GM19239 (cell line): ENCODE measurements at places on chromosomes 5 and 9.

GRCh38 chr9:114806526-114806900 lies 674 bp upstream of the TNFSF15 start:
- DNase-seq: no peak

GRCh38 chr5:158618256-158618655 lies 481.5 kb downstream of the EBF1 start:
- DNase-seq: no peak

GRCh38 chr9:38130724-38131123 lies 61.7 kb upstream of the SHB start:
- no peak for DNase-seq

GRCh38 chr9:14344941-14345353 lies 31.0 kb upstream of the NFIB start:
- DNase-seq: no peak

DNA sequence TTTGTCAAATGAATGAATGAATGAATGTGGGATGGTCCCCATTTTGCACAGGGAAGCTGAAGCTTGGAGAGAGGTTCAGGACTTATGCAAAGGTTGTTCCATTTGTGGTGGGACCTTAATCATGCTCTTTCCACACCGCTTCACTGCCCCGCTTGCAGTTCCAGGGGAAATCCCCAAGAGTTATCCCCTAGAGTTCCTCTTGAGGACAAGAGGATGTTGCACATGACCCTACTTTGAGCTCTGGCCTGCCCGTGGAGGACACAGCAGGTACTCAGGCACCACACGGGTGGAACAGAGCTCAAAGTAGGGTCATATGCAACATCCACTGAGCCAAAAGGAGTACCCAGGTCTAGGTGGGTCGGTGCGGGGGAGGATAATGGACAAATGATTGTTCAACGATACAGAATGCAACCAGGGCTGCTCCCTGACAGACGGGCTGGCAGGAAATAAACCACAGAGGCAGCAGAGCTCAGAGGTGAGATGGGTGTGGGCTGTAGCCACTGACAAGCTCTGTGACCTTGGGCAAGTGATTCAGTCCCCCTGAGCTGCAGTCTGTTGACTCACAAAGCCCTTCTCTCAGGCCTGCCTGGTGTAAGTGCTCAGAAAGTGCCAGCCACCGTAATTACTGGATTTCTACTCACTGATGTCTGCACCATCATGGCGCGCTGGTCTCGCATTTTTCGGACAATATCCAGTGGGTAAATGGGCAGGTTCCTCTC lies 60.3 kb upstream of the EPB41L4B start:
- peak; percentile 30 for DNase-seq

GRCh38 chr9:2726650-2727340 lies 9.5 kb downstream of the KCNV2 start:
- no peak for DNase-seq

DNA sequence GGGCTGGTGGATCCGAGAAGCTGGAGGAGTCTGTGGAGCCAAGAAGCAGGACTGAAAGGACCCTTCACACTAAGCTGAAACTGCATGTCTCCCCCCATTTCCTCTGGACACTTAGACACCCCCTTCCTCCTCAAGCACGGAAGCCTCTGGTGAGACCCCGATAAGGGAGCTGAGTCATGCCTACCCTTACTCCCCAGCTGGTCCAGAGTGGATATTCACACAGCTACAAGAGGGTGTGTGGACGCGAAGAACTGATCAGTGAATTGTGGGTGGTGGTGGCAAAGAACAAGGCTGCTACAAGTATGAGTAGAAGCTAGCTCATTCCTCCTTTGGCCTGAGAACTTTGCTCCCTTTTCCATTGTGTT lies 4.3 kb downstream of the TLN1 start:
- DNase-seq: no peak

GRCh38 chr9:86812616-86813015 lies 134.7 kb downstream of the GAS1 start:
- DNase-seq: no peak

GRCh38 chr5:65816729-65817128 lies 94.7 kb downstream of the NLN start:
- DNase-seq: no peak

- DNase-seq: no peak
These were observed 80.6 kb upstream of the LRRTM2 start for GRCh38 chr5:138955671-138956295.

- DNase-seq: peak; percentile 37
These were observed 315.6 kb downstream of the MTRR start for GRCh38 chr5:8184455-8185063.

- DNase-seq: no peak
These were observed 95.6 kb upstream of the ZNF608 start for GRCh38 chr5:124841829-124842712.

GRCh38 chr5:180343831-180344695 lies 9.1 kb downstream of the GFPT2 start:
- DNase-seq: no peak

GRCh38 chr5:62371409-62371808 lies 32.3 kb downstream of the DIMT1 start:
- DNase-seq: no peak

DNA sequence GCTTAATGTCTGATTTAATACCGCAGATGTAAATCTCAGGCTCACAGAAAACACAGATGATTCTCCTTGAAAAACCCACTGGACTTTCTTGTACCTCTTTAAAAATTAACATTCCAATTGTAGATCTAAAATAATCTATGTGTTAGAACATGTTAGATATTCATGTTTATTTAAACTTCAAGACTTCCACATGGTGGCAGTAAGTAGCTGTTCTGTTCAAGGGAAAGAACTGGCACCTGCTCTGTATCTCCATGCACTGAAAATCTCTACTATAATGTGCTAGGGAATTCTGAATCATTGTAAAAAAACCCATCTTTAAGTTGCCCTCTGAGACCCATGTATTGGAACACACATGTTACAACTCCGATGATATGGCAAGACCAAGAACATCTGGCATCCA lies 366.9 kb downstream of the DMRTA1 start:
- DNase-seq: no peak

- no peak for DNase-seq
These were observed 412.7 kb downstream of the CTNND2 start for GRCh38 chr5:11491404-11492075.

GRCh38 chr9:3403315-3403714 lies 122.5 kb downstream of the RFX3 start:
- no peak for DNase-seq
